ENCODE measurements at places on chromosomes 11 and 22.

DNA sequence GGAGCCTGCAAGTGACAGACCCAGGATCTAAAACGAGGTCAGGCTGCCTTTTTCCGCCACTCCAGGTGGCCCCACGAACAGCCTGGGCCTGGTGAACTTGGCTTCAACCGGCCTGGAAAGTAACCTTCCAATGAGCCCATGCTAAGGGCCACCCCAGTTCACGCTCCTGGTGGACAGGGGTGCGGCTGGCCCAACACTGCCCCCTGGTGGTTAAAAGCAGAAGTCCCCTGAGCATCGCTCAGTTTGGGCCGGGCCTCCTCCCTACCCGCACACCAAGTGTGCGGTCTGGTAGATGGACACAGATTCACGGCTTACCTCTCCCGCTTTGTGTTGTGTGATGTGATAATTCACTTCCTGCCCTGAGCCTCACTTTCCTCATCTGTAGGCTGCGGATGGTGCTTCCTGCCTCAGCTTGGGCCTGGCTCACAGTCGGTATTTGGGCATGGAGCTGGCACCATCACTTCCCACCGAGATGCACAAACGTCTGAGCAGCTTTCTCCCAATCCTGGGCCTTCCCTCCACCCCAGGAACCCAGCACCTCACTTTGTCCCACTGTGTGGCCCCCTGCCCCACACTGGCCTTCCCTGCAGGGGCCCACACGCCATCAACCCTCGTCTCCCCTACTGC, 13.7 kb upstream of the SEC14L3 start:
- DNase-seq = peak; percentile 47

GRCh38 chr11:47187723-47188122, 1.5 kb upstream of the PACSIN3 start:
- DNase-seq = no peak

GRCh38 chr11:106241601-106242257, 164.3 kb downstream of the AASDHPPT start:
- DNase-seq = no peak

DNA sequence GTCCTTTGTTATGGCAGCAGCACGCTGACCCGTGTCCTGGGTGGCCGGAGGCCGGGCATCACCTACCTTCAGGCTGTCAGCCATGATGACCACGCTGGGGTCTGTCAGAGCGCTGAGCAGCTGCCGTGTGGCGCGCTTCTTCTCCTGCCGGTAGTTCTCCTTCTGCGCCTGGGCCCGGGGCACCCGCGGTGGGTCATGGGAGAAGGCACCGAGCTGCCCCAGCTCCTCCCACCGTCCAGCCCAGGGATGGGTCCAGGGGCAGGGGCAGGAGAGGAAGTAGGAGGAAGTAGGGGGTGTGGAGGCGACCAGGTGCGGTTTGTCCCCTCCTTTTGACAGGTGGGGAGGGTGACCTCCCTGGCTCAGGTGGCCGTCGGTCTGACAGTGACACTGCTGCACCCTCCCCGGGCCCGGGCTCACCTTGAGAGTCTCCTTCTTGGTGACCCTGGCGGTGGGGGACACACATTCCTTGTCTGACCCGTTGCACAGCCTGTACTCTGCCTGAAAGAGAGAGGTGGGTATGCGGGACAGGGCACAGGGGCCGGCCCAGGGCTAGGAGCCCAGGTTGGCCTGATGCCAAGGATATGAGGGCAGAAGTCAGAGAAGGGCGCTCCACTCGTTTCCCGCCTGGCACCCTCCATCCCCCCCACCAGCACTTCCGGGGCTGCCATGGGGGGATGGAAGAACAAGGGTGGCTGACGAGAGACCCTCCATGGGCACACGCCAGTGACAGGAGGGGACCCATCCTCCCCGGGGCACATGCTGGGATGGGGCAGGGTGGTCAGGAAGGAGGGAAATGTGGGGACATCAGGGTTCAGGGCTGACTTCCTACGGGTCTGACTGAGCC, 43.0 kb downstream of the OSBPL5 start:
- no peak for DNase-seq

- DNase-seq = peak; percentile 71
Observed at GRCh38 chr11:27864091-27864491, 163.8 kb upstream of the BDNF start.

GRCh38 chr11:45803971-45804760, 783 bp upstream of the SLC35C1 start:
- DNase-seq = peak; percentile 54

DNA sequence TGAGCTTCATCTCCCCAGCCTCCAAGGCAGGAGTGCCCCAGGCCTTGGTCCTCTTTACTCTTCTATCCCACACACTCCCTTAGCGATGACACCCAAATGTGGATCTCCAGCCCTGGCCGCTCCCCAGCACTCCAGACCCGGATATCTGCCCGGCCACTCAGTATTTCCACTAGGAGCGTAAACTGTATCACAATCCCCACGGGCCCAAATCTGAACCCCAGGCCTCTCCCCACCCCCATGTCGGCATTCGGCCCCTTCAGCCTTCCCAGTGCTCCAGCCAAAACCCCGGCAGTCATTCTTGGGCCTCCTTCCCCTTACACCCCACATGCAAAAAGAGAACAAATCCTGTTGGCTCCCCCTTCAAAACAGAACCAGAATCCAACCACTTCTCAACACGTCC, 20.8 kb downstream of the WNT11 start:
- no peak for DNase-seq

DNA sequence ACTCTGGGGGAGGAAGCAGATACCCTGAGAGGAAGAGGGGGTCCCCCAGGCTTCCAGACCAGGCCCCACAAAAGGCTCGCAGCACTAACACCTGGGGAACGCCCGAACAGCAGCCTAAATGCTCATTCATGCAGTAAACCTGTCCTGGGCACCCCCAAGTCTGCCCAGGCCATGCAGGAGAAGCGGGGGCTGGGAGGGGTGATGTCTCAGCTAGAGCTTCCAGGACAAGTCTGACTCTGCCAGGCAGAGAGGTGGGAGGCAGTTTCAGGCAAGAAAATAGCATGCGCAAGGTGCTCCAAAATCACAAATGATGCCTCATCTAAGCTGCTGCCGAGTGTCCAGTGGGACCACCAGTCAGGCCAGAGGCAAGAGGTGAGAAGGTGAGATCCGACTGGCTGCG, 14.6 kb downstream of the CABP7 start:
- DNase-seq = no peak

DNA sequence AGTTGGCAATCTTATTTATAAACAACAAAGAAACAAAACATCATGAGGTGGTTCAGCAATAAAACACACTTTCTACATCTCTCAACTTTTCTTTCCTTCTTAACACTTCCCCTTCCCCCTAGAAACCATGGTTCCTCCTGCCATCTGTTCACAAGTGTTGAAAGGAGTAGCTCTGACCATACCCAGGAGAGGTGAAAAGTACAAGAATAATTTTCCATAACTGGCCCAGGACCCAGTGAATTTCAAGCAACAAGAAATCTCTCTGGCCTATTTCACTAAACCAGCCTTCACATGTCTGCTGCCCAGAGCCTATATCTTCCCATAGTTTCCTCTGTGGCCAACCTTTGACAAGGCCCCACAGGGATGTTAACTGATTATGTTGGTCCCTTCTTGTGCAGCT, 98.2 kb upstream of the CEP126 start:
- DNase-seq = no peak

DNA sequence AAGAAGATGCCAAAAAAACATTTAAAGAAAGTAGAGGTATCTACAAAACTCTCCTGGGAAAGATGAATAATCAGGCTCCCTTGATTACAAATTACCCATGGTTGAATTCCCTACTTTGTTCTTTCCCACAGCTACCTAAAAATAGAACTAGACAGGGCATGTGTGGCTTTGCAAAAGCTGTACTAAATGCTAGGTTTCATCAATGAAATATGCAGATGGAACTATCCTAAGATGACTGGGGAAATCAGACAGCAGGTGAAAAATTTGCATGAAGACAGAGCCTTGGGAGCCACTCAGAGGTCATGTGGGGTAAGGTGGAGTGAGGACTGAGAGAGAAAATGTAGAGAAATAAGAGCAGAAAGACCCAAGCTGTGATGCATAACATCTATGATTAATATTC, 14.7 kb downstream of the LAYN start:
- no peak for DNase-seq

DNA sequence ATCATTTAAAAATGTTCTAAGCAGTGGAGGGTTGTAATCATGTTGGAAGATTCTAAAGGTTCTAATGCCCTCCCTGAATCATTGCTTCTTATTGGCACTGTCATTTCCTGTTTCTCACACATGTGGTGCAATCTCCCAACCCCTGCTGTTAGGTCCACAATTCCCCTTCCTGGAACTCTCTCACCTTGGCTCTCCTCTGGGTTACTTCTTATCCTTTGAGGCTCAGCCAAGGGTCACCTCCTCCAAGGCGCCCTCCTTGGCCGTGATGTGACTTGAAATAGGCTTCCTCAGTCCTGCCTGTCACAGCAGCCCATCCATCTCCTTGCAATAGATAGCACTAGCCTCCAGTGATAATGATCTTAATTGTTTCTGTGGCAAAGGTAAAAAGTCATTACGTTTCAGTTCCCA, 149.8 kb downstream of the TTC17 start:
- no peak for DNase-seq
